Upper lobe of right lung (tissue), 1 donor: ENCODE measurements at places on chromosomes 3 and 15.

- no peaks in the 10 kb centered on the region for H3K4me1 ChIP-seq
- H3K27me3 ChIP-seq: no peaks in the 10 kb centered on the region
- no peak overlapping the region for H3K4me3 ChIP-seq
- peak overlapping the region; percentile 6 for H3K27ac ChIP-seq
- no peaks in the 10 kb centered on the region for H3K36me3 ChIP-seq
These were observed 15.6 kb upstream of the GYG1 start for GRCh38 chr3:148975696-148976095.

DNA sequence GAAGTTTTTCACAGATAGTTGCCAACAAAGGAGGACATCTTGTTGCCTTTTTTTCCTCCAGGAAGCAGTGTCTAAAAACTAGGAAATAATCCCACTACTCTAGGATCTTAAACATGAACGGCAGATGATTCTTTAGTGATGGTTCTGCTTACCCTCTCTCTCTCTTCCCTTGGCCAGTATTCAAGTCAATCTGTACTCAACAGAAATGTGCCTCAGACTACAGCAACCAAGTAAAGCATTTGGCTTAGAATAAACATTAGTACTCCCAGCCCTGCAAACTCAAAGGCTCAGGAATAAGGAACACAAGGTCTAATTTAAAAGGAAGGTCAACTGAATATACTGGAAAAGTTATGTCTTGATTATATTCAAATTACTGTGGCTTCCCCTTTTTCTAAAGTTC is 8.7 kb downstream of the NPTN start:
- no peak overlapping the region for H3K27ac ChIP-seq
- no peak overlapping the region for H3K4me3 ChIP-seq
- no peaks in the 10 kb centered on the region for H3K27me3 ChIP-seq
- H3K4me1 ChIP-seq: peaks cover 58% of the 10 kb centered on the region
- DNase-seq: no peak

- no peak for DNase-seq
- no peaks in the 10 kb centered on the region for H3K36me3 ChIP-seq
- no peaks in the 10 kb centered on the region for H3K27me3 ChIP-seq
- H3K4me3 ChIP-seq: no peak overlapping the region
- H3K27ac ChIP-seq: no peak overlapping the region
These were observed 52.8 kb downstream of the NOX5 start for GRCh38 chr15:69067296-69067695.

- no peak overlapping the region for H3K27ac ChIP-seq
- H3K27me3 ChIP-seq: no peaks in the 10 kb centered on the region
- no peak overlapping the region for H3K4me3 ChIP-seq
These were observed 46.9 kb downstream of the COMMD2 start for GRCh38 chr3:149705416-149705815.

DNA sequence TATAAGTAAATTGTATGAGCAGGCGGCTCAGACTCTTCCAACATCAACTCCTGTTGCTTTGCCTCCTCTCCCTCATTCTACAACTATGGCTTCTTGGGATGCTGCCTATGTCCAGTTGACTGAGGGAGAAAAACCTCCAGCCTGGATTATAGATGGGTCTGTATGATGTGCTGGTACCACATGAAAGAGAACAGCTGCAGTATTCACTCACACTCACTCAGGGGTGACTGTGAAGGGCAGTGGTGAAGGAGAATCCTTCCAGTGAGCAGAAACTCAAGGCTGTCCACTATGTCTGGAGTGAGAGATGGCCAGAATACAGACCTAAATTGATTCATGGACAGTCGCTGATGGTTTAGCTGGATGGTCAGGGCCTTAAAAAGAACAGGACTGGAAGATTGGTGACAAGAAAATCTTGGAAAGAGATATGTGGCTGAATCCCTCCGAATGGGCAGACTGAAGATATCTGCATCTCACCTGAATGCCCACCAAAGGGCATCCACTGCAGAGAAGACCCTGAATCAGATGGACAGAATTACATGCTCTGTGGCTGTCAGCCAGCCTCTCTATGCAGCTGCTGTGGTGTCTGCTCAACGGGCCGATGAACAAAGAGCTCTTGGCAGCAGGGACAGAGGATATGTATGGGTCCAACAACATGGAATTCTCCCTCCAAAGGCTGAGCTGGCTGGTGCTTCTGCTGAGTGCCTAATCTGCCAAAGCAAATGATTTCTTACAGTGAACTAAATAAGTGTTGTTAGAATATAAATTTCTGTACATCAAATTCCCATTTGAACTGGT is 1.9 kb upstream of the BCL2L10 start:
- H3K27ac ChIP-seq: no peak overlapping the region
- H3K36me3 ChIP-seq: no peaks in the 10 kb centered on the region
- H3K27me3 ChIP-seq: peaks cover 31% of the 10 kb centered on the region
- no peak overlapping the region for H3K4me3 ChIP-seq
- DNase-seq: no peak

DNA sequence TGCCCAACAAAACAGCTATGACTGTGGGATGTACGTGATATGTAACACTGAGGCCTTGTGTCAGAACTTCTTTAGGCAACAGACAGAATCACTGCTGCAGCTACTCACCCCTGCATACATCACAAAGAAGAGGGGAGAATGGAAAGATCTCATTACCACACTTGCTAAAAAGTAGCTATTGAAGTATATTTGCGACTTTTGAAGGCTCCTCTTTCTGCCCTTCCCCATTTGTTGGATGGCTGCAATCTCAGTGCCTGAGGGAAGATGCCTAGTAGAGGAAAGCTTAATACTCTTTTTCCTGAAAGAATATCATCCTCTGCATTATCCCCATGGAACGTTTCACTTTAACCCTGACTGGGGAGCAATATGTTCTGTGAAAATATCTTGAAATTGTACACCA is 21.9 kb downstream of the SENP8 start:
- no peaks in the 10 kb centered on the region for H3K27me3 ChIP-seq
- no peaks in the 10 kb centered on the region for H3K36me3 ChIP-seq
- no peak for DNase-seq

DNA sequence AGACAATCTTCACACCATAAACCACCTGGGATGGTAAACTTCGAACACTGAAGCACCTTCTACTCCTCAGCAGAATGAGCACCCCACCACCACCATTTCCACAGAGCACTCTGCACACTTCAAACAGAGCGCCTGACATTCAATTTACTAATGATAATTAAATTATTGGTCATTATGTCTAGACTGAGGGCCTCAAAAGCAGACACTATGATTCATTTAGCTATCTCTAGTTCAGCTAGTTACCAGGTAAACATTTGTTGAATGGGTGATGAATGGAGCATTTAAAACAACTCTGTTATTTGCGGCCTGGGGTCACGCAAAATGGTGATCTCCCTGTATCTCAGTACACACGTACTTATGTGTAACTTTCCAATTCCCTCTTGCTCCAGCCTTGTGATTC is 40.9 kb downstream of the ACAP2 start:
- H3K4me1 ChIP-seq: peaks cover 12% of the 10 kb centered on the region
- no peaks in the 10 kb centered on the region for H3K36me3 ChIP-seq
- no peak overlapping the region for H3K4me3 ChIP-seq
- no peak for DNase-seq
- no peaks in the 10 kb centered on the region for H3K27me3 ChIP-seq
- no peak overlapping the region for H3K27ac ChIP-seq

DNA sequence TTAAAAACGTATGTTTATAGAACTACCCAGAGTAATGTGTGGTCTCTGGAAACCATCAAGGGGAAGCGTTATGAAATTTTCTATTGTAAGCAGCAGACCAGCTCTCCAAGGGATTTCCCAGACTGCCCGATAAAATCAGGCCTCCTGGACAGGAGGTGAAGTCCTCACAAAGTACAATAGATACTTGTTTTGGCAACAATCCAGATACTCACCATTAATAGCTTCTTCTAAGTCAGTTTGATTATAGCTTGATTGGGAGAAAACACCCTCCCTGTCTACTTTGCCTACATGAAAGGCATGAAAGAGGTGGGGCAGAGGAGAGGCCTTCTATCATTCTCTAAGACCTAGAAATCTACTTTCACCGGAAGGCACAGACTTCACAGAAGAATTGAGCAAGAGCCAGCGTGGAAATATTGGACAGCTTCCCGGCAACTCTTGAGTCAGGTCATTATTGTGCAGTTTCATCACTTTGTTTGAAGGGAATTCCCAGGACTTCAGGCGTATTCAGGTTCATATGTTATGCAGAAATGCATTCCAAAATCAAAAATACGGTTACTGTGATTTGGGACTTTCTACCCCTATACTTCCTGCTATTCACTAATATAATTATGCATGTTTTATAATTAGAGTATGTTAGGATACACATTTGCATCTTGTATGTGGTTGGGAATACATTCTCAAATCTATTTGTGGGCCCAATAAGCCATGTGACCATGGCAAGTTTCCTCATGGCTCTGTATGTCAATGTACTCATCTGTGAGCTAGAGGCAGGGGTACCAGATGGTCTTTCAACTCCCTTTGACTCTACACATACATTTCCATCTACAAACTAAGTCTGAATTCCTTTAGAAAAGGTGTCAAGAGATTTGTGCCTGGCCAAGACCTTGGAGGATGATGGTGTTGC is 103.5 kb downstream of the CD47 start:
- H3K4me1 ChIP-seq: peaks cover 31% of the 10 kb centered on the region
- peak overlapping the region; percentile 51 for H3K27ac ChIP-seq
- no peaks in the 10 kb centered on the region for H3K36me3 ChIP-seq
- H3K4me3 ChIP-seq: no peak overlapping the region
- no peak for DNase-seq
- H3K27me3 ChIP-seq: no peaks in the 10 kb centered on the region

DNA sequence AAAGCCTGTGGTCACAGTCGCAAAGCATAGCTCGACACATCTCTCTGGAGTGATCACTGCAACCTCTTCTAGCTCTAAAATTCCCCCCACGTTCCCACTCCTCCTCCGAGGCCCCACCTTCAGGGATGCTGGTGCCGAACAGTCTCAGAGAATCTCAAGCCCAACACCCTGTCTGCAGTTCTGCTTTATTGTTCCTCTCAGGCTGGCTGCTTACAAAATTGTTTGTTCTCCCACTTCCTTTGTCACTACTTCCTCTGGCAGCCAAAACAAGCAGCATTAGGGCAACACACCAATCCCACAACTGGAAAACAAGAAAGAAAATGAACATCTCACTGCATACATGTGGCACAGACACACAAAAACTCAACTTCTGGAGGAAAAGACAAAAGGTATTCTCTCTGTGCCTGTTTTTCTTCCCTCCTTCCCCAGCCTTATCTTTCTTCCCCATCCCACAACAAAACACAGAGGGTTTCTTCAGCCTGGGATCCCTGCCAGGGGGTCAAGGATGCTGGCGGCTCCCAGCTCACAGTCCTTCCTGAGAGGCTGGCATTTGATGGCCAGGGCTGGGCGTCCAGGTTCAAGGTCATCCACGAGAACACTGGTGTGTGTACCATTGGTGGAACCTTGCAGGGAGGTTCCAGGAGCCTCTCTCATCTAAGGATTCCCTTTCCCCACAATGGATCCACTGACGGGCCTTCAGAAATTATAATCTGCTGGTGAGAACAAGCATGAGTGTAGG is 108.4 kb downstream of the TMCO5A start:
- no peaks in the 10 kb centered on the region for H3K36me3 ChIP-seq
- no peak for DNase-seq
- H3K27ac ChIP-seq: peak overlapping the region; percentile 45
- no peaks in the 10 kb centered on the region for H3K27me3 ChIP-seq

- H3K27me3 ChIP-seq: no peaks in the 10 kb centered on the region
- no peaks in the 10 kb centered on the region for H3K4me1 ChIP-seq
- peaks cover under 1% of the 10 kb centered on the region for H3K36me3 ChIP-seq
- no peak overlapping the region for H3K27ac ChIP-seq
These were observed 35.2 kb downstream of the CMSS1 start for GRCh38 chr3:99852851-99853250.

DNA sequence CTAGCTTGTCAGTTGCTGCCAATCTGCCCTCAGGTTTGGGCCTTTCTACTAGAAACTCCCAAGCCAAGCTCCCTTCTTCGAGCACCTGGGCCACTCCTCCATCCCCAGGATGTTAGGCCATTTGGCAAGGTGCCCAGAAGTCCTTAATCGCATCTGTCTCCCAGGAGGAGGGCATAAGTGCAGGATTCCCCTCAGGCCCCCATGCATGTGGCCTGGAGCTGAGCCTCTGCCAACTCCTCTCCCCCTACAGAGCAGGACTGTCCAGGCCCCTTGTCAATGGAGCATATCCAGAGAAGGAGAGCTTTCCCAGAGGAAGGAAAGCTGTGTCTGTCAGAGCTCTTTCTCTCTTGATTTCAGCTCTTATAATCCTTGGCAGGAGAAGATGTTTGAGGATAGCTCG is 182.6 kb upstream of the ROPN1 start:
- H3K4me3 ChIP-seq: no peak overlapping the region
- H3K4me1 ChIP-seq: no peaks in the 10 kb centered on the region
- H3K36me3 ChIP-seq: no peaks in the 10 kb centered on the region
- no peak overlapping the region for H3K27ac ChIP-seq

DNA sequence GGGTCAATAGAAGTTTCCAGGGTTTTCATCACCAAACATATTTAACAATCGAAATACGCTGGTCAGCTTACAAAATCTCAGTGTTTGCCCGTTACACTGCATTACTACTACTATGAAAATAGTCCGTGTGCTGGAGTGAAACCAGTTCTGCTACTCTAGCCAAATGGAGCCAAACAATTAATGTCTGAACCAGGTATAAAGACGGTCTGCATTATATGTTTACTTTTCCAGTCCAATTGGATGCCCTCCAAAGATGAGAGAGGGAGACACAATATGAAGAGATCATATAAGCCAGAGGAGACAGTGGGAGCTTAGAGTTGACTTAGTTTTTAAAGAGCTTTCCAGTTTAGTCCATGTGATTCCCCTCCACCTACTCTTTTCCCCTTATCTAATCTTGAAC is 6.3 kb upstream of the DUT start:
- no peak for DNase-seq
- no peak overlapping the region for H3K27ac ChIP-seq
- no peaks in the 10 kb centered on the region for H3K36me3 ChIP-seq
- no peaks in the 10 kb centered on the region for H3K4me1 ChIP-seq

- no peaks in the 10 kb centered on the region for H3K4me1 ChIP-seq
- H3K36me3 ChIP-seq: no peaks in the 10 kb centered on the region
- H3K27ac ChIP-seq: no peak overlapping the region
- H3K4me3 ChIP-seq: no peak overlapping the region
These were observed 118.8 kb upstream of the PTX3 start for GRCh38 chr3:157317895-157318294.
